ENCODE measurements at places on chromosomes 3 and 15.

DNA sequence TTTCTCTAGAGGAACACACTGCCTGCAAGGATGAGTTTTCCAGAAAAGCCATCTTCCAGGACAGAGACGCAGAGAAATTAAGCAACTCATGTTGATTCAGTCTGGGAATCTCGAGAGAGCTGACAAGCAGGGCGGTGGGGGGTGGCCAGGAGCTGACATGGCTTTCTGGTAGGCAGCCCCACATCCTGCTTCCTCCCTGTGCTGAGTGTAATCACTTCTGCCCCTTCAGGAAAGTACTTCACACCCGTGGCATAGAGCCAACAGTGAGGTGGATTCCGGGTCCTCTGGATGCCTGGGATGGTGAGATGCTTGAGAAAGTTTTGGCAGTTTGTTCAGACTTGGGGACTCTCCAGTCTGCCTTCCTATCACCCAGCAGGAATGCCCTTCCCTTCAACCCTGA is 221.1 kb downstream of the SLCO3A1 start:
- no peak for DNase-seq

DNA sequence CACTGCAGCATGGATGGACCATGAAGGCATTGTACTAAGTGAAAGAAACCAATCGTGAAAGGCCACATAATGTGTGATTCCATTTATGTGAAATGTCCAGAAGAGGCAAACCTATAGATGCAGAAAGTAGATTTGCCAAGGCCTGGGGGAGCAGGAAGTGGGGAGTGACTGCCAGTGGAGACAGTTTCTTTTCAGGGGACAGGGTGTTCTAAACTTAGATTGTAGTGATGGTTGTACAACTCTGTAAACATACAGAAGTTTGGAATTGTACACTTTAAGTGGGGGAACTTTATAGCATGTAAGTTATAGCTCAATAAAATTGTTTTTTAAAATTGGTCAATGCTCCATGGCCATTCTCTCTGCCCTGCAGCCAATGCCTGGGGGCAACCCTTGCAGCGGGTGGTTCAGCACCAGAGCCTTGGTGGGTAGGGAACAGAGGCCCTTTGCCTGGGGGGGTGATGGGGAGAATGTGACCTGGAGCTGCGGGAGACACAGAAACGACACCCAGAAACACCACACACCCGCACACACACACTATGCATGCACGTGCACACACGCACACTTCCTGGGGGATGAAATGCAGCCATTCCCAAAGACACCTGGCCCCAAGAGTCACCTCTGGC is 43.1 kb downstream of the DNAJB8 start:
- DNase-seq: no peak

- no peak for DNase-seq
Observed at GRCh38 chr3:69999140-70000027, at the start of gene SAMMSON. Gene SAMMSON, plus strand, starts transcription at chr3:69999733.

DNA sequence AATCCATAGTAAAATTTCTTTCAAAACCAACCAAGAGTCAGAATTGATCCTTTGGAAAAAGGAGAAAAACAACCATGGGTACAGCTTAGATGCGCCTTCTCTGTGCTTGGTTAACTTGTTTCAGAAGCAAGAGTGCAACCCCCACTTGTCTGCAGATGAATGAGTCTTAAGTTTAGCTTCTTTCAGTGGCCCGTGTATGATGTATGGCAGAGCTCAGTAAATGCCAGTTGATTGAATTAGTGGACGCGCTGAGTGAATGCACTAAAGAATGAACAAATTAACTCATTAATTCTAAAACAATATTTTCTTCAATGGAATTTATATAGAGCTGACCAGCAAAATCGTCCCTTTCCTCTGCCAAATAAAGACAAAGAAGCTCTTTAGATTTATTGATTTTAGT is 67.0 kb upstream of the ARHGEF3 start:
- no peak for DNase-seq

DNA sequence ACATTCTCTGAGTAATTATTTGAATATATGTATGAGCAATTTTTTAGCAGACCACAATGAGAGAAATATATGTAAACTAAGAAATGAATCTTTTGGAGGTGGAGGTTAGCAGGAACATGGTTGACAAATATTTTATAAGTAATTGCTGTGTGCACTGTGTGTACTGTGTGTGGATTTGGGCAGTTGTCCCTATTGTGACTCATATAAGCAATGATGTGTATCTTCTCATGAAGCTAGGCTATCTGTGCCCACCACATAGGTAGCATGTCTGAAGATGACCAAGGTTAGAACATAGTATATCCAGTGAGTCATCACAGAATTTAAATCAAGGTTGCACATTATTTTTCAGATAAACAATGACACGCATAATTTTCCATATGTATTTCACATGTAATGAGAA is 713.9 kb upstream of the GBE1 start:
- DNase-seq: no peak

GRCh38 chr3:90055666-90056065 is 948.2 kb downstream of the EPHA3 start:
- DNase-seq: no peak

DNA sequence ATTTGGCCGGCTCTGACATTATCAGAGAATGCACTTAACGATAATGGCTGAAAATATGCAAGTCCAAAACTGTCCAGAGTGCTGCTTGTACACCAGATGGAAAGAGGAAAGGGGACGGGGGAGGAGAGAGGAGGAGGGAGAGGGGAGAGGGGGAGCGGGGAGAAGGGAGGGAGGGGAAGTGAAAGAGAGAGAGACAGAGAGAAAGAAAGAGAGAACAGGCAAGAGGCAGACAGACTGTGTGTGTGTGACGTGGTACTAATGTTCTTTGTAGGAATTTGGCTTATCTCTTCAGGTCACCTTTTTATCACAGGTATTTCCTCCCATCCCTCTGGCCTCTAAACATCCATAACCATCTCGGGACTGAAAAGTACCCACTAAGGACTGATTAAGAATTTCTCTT is 75.1 kb upstream of the LMOD3 start:
- DNase-seq: no peak

- no peak for DNase-seq
Observed at GRCh38 chr3:83230841-83231240, 1469.4 kb upstream of the GBE1 start.

- DNase-seq: no peak
Observed at GRCh38 chr15:68578980-68579935, at the start of gene CORO2B. Gene CORO2B, plus strand, starts transcription at chr15:68578993. Its CDS starts 270 bp downstream, at chr15:68579263.

DNA sequence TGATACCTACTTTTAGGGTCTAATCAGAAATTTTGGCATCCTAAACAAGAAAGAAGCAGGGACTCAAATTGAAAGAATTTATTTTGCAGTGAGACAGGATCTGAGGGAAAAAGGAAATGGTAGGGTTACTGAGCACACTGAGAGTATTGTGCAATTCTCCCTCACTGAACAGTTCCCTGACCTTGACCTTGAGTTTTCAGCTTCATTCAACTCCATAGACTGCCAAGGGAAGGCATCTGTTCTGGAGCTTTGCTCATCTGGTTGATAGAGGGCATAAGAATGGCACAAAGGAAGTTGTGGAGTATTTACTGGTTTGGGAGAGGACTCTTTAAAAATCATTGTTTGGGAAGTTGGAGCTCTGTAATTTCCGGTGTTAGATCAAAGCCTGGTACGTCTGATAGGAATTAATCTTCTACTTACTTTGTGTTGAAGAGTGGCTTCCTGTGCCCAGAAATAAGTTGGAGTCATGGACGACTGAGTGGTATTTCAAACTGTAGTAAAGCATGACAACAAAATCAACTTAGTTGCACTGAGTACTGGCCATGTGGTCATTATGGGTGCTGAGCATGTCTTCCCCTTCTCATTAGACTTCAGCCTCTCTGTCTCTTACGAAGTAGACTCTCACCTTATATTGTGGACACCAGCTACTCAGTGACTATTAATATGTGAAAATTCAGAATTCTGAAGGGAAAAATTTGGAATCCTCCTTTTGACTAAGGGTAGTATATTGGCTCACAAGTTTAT is 40.8 kb downstream of the CLDN1 start:
- DNase-seq: no peak

DNA sequence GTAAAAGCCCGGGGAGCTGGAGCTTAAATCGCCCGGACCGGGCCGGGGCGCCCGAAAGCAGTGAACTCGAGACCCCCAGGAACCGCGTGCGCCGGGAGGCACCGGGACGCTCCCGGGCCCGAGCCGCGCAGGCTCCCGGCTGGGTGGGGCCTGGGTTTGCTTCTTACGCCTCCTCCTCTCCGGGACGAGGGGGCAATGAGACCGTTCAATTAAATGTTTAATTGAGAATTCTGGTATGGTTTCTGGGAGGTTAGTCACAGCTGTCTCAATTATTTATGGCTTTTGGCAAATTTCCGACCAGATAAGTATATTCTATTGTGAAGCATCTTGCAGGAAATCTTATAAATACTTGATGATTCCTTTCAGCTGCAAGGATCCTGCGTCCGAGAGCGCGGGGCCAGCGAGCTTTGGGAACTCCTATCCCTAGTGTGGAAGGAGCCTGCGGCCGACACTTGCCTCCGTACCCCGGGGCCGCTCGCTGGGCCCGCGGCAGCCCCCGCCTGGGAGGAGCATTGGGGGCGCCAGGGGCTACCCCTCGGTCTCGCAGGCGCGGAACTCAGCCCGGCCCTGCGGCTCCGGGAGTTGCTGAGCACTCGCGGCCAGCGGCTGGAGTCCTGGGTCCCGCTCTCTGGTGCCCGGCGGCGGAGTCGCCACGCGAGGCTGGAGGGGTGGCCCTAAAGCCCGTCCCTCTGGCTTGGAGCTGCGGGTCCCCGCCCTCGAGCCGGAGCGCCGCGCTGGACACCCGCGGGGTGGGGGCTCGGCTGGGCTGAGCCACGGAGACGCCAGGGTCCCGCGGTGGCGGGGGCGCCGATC is 10.3 kb downstream of the ISL2 start:
- no peak for DNase-seq

DNA sequence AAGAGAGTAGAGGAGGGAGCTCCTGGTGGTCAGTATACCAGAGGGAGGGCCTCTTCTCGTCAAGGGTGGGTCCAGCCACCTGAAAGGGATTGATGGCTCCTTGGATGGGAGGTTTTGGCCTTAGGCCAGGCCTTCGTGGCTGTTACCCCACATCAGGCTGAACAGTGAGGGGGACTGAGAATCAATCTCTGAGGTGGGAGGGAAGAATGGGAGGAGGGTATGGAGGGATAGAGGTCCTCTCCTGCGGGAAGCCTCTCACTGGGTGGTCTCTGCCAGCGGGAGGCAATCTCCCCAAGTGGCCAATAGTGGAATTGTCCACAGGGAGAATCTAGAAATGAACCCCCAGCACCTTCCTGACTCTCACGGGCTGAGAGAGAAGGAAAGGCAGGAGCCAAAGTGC is 53.5 kb downstream of the BSN start:
- DNase-seq: no peak

DNA sequence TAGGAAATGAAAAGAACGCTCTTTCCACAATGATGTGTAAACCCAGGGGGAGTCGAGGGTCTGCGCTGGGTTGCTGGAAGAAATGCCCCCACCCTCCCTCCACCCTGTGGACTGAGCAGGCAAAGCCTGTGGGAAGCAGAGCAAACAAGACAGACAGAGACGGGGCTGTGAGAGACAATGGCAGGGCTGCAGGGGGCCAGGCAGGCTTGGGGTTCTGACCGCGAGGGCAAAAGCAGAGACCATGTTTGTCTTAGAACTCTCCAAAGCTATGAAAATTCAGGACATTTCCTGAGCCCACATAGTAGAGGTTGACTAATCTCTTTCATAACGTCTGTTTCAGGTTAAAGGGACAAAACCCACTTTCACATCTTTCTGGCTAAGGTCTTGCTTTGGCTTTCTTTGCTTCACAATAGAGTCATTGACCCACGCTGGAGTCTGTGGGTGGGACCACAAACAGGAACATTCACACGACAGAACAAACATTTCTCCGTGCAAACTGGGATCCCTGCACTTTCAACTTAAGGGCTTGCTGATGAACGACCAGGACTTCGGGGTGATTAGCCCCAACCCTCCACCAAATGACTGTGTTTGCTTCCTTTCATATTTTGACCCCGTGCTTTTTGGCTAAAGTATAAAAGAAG is 156.0 kb upstream of the TPM1 start:
- no peak for DNase-seq

DNA sequence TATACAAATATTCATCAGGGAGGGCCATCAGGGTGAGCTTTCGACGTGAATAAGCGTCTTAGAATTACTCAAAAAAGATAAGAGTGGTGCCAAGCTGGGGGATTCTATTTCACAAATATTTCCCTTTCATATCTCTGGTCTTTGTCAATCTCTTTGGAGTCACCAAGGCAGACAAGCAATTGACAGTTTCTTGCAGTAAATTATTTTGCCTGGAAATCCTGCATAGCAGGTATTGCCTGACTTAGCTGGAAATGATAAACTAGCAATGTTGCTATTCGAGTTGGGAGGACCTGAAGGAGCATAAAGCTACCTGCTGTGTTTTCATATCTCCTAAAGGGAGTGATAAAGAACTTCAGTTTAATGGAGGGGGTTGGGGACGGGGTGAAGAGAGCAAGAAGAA is 60.4 kb upstream of the PPARG start:
- no peak for DNase-seq

DNA sequence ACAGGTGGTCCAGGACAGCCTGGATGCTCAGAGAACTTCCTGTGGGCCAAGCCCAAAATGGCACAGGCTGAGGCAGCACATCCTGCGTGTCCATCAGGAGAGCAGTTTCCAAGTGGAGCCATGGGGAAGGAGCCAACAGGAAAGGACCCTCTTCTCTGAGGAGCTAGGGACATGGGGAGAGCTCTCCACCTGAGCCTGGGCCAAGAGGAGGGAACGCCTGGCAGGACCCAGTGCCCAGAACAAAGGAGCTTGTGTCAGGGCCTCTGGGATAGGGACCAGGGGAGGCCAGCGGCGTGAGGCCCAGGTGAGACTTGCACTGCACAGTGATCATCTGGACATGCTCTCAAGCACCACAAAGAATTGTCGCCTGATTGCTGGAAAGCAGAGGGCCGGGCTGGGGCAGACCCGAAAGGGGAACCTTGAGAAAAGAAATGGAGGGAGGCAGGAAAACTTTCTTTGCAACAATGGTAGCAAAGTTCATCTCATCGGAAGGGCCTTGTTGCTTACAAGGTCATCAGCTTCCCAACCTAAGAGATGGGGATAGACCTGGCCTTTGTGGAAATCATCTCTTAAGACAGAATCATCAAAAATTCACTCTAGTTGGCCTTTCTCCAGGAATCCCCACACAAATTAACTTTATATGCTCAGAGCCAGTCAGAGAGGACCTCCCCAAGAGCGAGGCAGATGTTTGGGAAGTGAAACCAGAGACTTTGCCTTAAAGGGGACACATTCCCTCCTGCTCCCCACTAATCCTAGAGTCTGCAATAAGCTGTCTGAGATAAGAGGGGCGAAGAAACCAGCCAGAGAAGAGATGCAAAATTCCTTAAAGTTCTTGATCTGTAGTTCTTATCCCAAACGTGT is 47.7 kb upstream of the HES1 start:
- DNase-seq: no peak

DNA sequence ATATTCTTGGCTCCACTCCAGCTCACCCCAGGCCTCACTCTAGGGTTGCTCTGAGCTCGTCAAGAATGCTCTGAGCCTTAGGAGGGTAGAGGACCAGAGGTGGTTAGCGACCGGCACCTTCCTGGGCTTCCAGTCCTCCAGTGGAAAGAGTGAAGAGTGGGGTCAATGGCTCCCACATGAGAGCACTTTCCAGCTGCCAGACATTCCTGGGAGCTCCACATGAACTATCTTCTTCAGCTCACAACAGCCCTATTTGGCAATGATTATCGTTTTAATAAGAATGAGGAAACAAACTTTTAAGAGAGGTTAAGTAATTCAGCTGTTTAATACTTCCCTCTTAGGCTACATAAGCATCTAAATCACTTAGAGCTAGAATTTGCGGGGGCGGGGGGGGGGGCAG is 139.3 kb downstream of the STT3B start:
- no peak for DNase-seq

GRCh38 chr3:113421082-113421481 is 20.2 kb downstream of the CFAP44 start:
- no peak for DNase-seq

Data from cortex of kidney (tissue), 1 donor.